ENCODE measurements at places on chromosomes 5 and 9.

DNA sequence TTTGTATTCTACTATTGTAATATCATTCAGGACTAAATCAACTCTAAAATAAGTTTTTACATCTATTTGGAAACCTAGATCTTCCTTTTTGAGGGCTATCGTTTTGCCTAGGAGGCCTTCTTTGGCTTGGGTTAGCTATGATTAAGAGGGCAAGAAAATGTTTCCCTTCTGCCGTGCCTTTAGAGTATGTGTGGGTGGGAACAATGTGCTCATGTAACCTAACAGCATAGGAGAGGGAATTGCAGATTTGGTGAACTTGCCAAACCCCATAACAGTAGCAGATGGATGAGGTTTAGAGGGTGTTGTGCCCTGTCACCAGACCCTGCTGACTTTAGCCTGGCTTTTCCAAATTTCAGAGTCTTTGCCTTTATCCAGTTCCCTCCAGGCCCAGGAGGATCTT is 339.0 kb downstream of the ADGRV1 start:
- DNase-seq = no peak

DNA sequence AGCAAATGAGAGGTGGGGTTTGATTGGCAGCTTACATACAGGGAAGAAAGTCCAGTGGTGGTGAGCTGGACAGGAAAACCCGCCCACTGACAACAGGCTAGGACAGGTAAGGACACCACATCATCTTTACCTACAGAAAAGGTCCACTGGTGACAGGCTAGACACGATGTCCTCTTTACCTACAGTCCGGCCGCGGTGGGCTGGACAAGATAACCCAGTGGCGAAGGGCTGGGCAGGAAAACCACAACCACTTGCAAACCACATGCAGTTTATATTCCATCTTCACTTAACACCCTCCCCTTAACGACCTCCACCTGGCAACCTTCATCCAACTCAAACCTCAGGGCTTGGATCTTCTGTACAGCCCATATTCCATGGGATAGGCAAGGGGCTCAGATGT is 5.0 kb upstream of the NIPAL4 start:
- no peak for DNase-seq

- DNase-seq = no peak
These were observed 56.9 kb downstream of the PDE6A start for GRCh38 chr5:149887622-149888183.

- no peak for DNase-seq
These were observed 14.7 kb upstream of the ADRB2 start for GRCh38 chr5:148811756-148812155.

GRCh38 chr9:35717132-35717870 is 14.7 kb downstream of the TLN1 start:
- DNase-seq = no peak

DNA sequence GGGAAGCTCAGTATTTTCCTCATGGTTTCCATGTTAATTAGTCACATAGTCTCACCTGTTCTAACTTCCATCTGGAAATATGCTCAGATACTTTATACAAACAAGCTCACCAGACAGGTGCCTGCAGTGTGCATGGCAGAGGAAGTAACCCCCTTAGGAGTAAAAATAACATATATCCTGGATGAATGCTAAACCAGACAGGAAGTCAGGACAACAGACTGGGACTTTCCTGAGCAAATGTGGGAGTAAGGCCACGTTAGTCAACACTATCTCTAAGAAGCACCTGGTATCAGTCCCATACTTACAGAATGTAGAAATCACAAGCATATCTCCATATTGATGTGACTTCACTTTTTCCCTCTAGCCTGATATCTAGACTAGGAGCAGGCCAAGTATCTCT is 128.4 kb downstream of the SEC61B start:
- DNase-seq = no peak

- no peak for DNase-seq
These were observed 159.0 kb downstream of the TLE1 start for GRCh38 chr9:81530310-81530810.

GRCh38 chr9:79524266-79524665 is 47.5 kb upstream of the TLE4 start:
- DNase-seq = no peak

GRCh38 chr5:67416133-67416937 is 219.7 kb upstream of the CD180 start:
- DNase-seq = no peak

DNA sequence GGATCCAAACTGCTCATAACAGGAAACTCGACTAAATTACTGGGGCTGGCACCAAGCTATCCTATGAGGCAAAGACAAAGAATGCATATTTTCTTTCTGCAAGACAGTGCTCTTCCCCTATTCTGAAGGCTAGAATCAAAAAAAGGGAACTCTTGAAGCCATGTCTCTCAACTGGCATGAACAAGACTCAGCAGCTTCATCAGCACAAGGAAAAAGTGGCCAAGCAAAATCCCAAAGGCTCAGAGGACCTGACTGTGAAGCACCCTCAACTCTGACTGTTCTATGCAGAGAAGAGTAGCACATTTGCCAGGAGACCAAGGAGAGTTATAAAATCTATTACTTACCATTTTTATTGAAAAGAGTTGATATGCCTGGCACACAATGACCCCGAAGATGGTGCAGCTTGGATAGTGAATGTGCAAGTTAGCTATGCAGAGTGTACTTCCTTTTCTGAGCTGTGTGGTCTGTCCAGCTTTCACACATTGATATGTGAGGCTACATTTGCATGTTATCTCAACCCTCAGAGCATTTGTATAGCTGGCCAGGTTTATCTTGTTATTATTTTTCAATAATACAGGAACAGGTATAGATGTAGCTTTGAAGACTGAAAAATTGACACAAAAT is 51.0 kb upstream of the FYB1 start:
- no peak for DNase-seq

- DNase-seq = no peak
These were observed 22.8 kb downstream of the HNRNPK start for GRCh38 chr9:83957248-83957513.

GRCh38 chr9:131447148-131447547 is 53.3 kb downstream of the PRRC2B start:
- no peak for DNase-seq

- DNase-seq = no peak
These were observed 3.2 kb downstream of the CD180 start for GRCh38 chr5:67193439-67193807.

GRCh38 chr5:167507463-167508233 is 783.8 kb upstream of the WWC1 start:
- no peak for DNase-seq

DNA sequence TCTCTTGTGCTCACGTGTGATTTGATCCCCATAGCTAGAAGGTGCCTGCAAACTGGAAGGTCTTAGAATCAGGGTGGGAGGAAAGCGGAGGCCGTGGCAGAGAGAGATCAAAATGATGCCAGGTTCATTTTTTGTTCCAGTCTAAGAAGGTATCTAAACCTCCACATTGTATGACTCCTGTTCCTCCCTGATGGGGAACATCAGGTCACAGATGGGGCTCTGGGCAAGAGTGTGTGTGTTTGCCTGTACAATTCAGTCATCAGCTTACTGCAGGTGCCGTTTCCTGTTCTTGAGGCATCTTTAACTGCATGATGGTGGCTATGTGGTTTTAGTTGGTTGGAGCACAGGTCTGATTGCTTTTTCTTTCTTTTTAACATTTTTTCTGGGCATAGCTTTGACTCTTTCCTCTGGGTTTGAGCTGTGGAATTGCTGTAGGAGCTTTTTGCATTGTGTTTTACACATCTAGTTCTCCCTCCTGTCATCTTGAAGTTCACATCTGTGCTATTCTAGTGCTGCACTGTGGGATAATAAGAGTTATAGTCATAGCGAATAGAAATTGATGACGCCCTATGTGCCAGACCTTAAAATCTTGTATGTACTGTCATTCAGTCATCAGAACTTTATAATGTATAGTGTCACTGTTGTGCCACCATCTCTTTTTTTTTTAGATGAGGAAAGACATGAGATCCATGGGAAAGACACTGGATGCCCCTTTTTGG is 30.8 kb downstream of the ARHGAP26 start:
- peak; percentile 73 for DNase-seq

DNA sequence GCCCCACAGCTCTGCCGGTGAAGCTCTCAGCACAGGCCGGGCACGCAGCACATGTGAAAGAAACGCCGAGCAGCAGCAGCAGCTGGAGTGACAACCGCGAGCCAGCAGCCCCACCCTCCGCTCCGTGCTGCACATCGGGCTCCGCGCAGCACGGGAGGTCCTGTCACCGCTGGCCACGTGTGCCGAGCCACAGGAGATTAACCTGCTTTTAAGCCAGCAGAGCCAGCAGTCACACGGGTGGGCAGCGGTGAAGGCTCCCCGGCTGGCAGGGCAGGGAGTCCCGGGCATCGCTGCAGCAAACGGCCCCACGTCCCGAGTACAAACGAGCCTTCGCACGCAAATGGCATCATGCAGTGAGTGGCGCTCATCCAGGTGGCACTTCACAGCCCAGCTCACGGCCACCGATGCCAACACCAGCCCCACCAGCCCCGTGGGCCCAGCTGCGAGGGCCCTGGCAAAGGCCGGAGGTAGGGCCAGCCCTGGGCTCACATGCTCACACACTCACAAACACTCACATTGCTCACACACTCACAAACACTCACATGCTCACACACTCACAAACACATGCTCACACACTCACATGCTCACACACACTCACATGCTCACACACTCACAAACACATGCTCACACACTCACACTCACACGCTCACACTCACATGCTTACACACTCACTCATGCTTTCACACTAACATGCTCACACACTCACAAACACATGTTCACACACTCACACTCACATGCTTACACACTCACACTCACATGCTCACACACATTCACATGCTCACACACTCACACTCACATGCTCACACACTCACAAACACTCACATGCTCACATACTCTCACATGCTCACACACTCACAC is 11.1 kb downstream of the CCDC187 start:
- DNase-seq = no peak

- DNase-seq = no peak
These were observed 8.9 kb upstream of the BNC2 start for GRCh38 chr9:16879416-16879815.

- DNase-seq = no peak
These were observed 53.4 kb upstream of the ALDH1B1 start for GRCh38 chr9:38339087-38339486.

- DNase-seq = no peak
These were observed 95.1 kb downstream of the DAPK1 start for GRCh38 chr9:87592554-87593358.

GRCh38 chr9:14909961-14910805 is at the start of gene FREM1:
TSS of gene FREM1 (minus strand) at chr9:14910428. CDS start at chr9:14868977, 41,451 bp downstream.
- no peak for DNase-seq

- DNase-seq = no peak
These were observed 14.1 kb downstream of the PDLIM4 start for GRCh38 chr5:132271251-132272246.

DNA sequence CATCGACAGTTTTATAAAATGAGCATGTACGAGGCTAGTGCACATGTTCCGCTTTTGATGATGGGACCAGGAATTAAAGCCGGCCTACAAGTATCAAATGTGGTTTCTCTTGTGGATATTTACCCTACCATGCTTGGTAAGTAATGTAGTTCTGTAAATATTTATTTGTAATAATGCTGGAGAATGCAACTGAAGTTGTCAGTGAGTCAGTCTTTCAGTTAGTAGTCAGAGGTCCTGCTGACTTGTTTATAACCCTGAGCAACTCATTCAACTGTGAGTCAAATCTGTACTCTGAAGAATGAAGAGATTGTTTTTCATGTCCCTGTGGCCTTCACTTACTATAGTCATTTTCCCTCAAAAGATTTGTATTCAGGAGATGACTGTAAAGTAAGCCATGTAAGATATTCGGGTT is 28.4 kb upstream of the GPR150 start:
- DNase-seq = no peak

DNA sequence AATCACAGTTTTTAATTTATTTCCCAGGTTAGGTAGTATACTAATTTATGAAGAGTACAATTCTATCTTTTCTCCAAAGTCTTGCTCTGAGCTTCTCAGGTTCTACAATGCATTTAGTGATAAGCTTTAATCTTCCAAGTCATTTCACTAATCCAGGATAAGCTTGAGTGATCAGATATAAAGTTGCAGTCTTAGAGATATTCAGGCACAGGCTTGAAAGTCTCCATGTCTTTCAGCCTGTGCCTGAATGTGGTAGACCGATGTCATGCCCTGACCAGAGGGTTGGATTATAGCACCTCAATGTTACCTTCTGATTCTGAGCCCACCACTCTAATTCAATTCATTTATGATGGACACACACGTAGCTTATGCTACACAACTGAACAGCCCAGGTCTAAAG is 3.2 kb downstream of the CRHBP start:
- no peak for DNase-seq

- no peak for DNase-seq
These were observed 7.1 kb downstream of the FLT4 start for GRCh38 chr5:180642181-180642775.

GRCh38 chr9:341634-342421 is 127.2 kb downstream of the DOCK8 start:
- no peak for DNase-seq

DNA sequence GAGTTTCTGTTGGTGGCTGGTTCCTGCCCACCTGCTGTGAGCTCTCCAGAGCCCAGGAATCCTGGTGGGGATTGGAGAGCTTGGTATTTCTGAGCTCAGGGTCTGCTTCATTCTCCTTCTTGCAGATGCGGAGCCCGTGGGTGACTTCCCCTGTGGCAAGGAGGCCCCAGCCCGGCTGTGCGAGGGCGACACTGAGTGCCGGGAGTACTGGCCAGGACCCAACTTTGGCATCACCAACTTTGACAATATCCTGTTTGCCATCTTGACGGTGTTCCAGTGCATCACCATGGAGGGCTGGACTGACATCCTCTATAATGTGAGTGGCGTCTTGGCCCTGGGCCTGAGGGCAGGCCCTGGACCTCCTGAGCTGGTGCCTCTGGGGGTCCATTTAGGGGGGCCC is 39.5 kb downstream of the CACNA1B start:
- DNase-seq = no peak

GRCh38 chr5:64437496-64437895 is 68.3 kb upstream of the RGS7BP start:
- DNase-seq = no peak

DNA sequence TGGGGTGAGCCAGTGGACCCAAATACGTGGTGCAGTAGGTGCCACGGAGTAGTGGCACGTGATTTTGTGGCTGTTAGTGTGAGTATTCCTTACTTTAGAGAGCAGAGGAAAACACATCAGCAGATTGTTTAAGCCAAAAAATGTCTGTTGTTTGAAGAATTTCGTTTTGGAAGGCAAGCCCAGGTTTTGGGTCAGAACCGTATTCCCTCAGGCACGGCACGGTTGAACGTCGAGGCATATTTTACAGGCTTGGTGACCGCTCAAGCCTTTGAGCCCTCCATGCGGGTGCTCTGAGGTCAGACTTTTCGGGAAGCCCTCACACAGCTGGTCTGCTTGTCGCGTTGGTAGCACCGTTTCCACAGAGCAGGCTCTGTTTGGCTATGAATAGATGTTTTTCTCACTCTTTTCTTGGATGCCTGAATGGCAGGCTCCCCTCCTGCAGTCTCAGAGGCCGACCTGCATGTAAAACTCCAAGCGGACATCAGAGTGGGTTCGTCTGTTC is 27.2 kb downstream of the NEK6 start:
- DNase-seq = no peak

GRCh38 chr9:137812356-137813023 is 65.1 kb upstream of the CACNA1B start:
- DNase-seq = no peak
